Lower leg skin (tissue), 4 donors: ENCODE measurements at places on chromosomes 5 and 9. TPM values are rescaled to one million over a fixed set of nuclear protein-coding genes. Genes with fewer than 3 reads are reported as not detected.

- DNase-seq: peak; percentile 79
Measured at GRCh38 chr5:1472964-1473628, 27.9 kb upstream of the SLC6A3 start.

The HEXB gene
- total RNA-seq: 66.2 TPM

- DNase-seq: peak; percentile 86
Measured at GRCh38 chr5:91189480-91190313, 193.4 kb downstream of the ARRDC3 start.

DNA sequence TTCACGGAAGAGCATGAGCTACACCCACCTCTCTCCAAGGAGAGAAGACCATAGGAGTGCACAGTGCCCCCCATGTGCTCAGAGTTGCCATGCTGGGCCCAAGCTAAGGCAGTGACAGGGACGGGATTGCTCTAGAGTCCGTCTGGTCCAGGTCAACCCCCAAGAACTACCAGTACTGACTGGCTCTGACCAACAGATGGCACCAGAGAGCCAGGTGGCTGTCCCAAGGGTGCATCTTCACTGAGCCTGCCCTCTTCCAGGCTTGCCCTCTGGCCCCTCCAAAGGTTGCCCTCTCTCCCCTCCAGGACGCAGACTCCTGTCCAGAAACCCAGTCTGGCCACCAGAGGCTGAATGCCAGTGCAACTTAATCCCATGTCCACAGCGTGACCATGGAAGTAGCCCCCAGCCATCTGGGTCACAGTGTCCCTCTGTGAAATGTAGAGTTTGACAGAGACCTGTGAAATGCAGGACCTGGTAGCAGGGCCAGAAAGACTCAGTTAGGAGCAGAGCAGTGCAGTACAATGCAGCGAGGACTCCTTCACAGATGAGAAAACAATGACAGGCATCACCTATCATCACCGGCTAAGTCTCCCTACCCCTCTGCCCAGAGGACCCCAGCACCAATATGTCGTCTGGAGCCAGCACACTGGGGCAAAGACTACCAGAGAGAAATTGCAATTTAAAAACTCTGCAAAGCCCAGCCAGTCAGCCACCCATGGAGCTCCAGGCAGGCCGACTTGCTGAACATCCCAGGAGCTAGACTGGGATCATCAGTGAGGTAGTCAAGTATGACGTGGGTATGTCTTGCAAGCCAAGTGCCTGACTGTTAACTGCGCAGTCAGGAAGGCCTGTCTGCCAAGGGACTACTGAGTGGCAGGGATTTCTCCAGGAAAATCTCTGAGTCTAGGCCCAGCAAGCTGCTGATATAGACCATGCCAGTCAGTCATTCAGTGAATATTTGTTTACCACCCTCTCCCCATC is 7.7 kb upstream of the SKP1 start:
- peak; percentile 91 for DNase-seq

DNA sequence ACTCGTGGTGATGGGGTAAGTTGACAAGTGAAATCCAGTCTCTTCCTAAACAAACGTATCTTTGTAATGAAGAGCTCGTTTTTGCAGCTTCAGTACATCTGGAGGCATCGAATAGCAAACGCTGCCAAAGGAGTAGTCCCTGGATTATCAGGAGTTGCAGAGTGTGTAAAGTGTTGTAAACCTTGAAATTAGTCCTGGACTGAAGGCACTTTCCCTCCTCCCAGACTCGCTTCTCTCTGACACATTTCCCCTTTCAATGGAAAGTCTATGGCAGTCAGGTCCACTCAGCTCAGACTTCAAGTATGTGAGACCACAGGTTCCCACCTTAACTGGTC is 1.5 kb upstream of the PBX3 start:
- DNase-seq: no peak

The SEMA6A gene
- total RNA-seq: 7.0 TPM
